Stimulated activated naive CD8-positive, alpha-beta T cell treated with anti-CD3 and anti-CD28 coated beads, Interleukin-15, Interleukin-2, amounts not matched to agents 100 U/mL and 50 U/mL, for 24 hours (primary cell): ENCODE measurements at places on chromosomes 2 and 18.

- no peak for DNase-seq
Measured at GRCh38 chr2:144403933-144404332, 116.0 kb downstream of the ZEB2 start.

- DNase-seq = no peak
Measured at GRCh38 chr2:183416753-183417152, 292.5 kb downstream of the NUP35 start.

DNA sequence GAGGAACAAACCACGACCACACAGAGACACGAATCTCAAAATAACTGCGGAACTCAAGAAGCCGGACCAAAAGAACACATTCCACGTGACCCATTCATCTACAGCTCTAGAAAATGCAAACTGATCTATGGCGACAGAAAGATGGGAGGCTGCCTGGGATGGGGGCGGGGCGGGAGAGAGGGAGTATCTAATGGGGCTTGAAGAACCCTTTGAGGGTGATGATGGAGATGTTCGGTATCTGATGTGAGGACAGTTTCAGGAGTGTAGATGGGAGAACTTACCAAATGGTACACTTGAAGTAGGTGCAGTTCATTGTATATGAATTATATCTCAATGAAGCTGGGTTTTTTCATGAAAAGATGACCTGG lies 34.6 kb upstream of the KLF11 start:
- DNase-seq = no peak

DNA sequence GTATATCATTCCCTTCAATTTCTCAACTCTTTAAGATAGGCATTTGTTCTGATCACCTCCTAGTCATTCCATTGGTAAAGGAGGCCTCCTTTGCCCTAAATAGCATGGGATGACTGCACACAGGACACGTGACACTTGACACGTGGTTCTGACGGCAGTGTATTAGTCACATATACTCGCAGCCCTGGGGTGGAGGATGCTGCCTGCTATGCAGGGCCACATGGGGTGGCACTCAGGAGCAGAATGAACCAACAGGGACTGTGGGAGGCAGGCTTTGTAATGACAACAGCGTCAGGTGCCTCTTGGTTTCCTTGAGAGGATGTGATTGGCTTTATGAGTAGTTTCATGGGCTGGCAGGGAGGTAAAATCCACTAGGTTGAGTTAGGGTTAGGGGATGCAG lies 9.3 kb upstream of the KCNS3 start:
- DNase-seq = no peak

DNA sequence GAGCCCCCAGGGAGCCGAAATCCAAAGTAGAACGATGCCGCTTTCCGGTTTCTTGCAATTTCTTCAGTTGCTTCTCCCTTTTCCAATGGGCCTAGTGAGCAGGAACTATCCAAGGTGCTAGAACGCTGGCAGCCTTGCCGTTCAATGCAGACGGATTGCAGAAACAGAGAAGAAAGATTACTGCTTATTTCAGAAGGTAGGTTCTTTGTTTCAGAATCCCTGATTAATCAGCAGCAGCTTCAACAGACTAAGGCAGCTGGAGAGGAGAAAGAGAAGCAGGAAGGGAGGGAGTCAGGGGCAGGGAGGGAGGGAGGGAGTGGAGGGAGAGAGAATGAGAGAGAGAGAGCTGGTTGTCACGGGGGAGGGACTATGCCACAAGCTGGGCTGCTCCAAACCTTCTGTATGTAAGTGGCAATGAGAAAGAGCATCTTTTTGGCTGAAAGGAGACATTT lies 576 bp downstream of the NYAP2 start:
- peak; percentile 9 for DNase-seq

- DNase-seq = no peak
Measured at GRCh38 chr18:49566217-49566770, 4.4 kb downstream of the LIPG start.

- peak; percentile 54 for DNase-seq
Measured at GRCh38 chr2:216694082-216694825, 1.1 kb downstream of the IGFBP5 start.

DNA sequence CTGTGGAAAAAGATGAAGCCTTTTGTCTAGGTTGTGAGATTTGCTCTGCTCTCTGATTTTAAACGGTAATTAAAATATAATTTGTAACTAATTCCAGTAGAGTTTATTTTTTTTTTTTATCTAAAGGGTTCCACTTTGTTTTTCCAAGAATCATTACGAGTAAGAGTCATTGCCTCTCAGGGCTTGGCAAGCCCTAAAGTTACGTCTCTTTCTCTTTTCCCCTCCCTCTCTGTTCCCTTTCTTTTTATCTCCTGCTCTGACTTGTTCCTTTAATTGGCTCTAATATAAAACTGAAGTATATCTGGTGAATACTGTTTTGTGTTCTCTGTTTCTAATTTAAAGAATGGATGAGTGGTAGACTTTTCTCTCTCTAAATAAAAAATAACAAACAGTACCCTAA lies 75.8 kb downstream of the CALCRL start:
- no peak for DNase-seq

GRCh38 chr2:230767862-230768388 lies 55.3 kb downstream of the CAB39 start:
- DNase-seq = no peak

DNA sequence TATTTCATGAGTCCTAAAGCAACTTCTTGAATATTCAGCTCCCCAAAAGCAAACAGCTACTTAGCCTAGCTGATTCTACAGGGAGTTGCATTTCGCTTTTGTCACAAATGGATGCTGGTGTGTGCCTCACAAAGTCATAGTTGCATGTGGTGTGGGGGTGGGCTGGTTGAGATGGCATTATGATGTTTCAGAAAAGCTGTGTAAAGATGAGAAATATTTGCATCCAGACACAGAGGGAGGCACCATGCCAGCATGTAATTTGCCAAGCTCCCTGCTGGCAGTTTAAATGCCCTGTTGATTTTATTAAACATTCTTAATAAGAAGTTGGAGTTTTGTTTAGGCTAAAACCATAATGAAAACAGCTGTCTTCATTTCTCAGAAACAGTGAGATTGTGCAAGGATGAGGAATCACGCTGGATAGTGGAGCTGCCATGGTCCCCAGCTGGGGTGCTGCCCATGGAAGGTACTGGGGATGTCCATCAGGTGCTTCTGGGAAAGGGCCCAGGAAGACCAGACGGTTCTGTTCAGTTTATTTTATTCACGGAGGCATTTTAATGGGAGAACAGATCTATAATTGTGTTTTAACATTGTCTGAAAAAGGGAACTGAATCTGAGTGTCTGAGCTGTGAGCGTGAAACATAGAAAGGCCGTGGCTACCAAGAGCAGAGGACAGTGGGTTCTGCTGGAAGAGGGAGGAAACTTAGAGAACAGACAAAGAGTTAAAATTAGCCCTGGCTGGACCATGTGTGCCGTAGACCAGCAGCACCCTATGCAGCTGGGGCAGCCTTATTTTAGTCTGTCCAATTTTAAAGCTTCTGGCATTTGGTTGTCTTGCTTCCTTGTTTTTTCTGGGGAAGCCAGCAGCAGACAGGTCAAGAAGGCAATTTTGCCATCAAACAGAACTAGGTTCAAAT lies 177.1 kb downstream of the FAM210A start:
- DNase-seq = no peak

GRCh38 chr18:55419947-55420664 lies 167.9 kb downstream of the TCF4 start:
- no peak for DNase-seq

DNA sequence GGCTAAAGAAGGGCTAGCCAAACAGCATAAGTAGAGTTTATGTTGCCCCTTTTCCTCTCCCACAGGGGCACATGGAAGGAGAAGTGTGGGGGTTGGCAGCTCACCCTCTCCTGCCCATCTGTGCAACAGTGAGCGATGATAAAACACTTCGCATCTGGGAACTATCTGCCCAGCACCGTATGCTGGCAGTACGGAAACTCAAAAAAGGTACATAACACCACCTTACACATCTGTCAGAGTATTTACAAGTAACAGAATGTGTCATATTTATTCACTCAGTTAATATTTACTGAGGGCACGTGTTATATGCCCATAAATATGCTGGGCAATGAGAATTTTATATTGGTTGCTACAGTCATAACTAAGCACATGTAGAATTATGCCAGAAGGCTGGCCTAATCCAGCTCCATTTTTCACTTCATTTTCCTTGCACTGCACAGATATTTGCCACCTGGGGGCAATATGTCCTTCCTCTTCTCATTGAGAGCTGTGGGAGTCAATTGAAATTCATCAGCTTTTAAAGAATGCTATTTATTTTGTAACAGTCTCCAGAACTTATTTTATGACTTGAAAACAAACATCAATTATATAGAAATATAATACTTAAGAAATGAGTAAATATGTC lies 150.6 kb downstream of the RTN4 start:
- no peak for DNase-seq

GRCh38 chr2:71807581-71808451 lies 339.8 kb downstream of the CYP26B1 start:
- DNase-seq = no peak

- DNase-seq = no peak
Measured at GRCh38 chr2:105879106-105879802, 134.5 kb downstream of the NCK2 start.

DNA sequence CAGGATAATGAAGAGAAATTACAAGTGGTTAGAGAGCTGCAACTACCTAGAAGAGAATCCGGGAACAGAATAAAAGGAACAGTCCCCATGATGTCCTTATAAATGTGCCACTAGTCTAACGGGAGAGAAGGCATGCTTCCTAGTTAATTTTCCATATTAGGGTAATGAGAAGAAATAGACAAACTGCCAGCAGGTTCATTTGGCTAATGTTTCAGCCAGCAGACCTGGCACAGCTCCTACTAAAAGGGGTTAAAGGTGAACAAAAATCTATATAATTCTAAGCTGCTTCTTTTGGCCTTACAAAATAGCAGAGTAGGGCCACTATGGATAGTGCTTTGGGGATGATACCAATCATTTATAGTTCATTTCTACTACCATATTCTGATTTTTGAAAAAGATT lies 845.3 kb upstream of the GCFC2 start:
- no peak for DNase-seq

DNA sequence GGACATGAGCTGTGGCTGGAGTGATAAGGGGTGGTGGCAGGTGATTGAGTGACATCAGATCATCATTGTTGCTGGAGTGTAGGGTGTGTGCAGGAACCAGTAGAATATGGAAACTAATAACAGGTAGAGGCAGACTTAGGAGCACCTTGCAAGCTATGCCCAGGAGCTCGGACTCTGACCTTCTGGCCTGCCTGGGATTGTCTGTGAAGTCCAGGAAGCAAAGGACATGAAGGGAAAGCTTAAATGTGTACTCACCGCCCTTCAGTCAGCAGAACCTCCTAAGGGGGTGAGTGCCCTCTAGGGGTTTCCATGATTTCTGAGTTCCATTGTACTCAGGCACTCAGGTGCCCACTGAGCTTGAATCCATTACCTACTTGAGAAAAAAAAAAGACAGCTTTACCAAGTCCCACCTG lies 104.2 kb downstream of the CRIM1 start:
- no peak for DNase-seq

DNA sequence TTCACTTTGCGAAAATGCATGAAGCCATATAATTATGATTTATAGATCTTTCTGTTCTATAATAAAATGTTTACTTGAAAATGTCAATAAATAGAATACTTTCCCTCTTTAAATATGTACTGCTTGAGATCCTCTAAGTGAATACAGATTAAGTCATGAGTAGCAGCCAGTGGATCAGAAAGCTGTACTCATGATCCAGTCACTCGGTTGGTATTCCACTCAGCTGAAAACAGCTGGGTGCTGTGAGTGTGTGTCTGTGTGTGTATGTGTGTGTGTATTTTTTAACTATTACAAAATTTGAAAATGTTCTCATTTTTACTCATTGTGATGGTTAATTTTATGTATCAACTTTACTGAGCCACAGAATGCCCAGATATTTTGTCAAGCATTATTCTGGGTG lies 141.6 kb upstream of the CYP26B1 start:
- DNase-seq = no peak

- DNase-seq = no peak
Measured at GRCh38 chr2:12300019-12300602, 416.6 kb upstream of the TRIB2 start.

DNA sequence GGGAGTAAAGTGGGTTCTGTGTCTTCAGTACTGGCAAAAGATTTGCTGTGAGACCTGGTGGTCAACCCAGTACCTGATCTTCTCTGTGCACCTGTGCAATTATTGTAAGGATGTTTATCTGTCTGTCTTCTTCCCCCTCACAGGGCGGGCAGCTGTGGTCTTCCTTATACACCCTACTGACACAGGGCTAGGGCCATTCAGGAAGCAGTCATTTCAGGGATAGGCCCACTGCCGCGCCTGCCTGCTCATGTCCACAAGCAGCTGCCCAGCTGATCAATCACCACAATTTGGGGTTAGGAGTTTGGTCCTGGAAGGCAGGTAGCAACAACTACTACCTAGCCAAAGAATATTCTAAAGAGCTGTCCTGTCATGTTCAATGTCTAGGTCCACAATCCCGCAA lies 1.2 kb upstream of the CNNM4 start:
- DNase-seq = no peak

DNA sequence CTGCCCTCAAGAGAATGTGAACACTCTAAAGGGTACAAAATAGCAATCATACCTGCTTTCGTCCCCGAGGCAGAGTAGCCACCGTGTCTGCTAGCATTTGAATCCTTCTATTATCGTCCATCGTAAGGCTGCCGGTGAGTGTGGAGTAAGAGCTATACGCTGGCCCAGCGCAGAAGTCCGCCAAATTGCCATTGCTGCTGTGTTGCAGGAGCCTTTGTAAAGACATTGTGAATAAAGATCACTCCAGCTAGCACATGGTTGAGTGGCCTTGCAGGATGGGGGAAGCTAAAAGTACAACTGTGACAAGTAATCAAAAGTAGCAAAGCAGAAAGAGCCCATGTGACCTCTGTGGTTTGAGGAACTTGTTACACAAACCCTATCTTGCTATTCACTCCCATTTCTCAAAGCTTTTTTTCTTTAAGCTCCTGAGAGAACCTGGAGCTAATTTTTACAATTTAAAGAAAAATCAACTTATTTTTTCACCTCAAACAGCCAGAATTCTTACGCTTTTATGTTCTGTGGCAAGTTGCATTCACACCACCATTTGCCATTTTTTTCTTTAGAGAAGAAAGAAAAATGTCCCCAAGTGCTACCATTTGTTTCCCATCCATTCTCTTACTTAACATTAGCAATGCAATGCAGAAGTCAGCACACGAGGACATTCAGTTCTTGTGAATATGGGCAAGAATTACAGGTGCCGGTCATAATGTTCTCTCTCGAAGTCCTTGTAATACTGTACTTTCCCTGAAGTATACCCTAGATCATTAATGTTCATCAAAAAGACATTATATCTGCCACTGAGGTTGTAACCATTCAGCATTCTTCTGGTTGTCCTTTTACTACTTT lies at the start of gene CYTIP:
Gene CYTIP (minus strand): TSS at position 295 of the 846 bp plus-strand sequence. CDS start 69 bp downstream, at position 226.
- DNase-seq = peak; percentile 66

- DNase-seq = no peak
Measured at GRCh38 chr2:238929242-238930081, 81.6 kb downstream of the TWIST2 start.

- no peak for DNase-seq
Measured at GRCh38 chr2:183606718-183607085, 482.5 kb downstream of the NUP35 start.

DNA sequence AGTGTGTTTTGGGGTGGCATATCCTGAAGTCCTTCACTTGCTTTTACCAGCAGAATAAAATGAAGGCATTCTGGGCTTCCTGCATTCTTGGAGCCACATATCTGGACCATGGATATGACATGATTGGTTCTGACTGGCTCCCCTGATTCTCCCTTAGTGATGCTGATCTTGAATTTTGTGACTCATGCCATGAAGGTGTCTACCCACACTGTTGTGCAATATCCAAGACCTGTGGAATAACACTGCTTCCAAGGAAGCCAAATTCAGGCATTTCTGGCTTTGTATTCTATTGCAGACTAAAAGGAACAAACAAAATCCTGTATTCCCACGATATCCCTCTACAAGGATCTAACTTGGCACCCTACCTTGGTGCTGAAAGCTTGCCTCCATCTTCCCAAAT lies 125.8 kb downstream of the LYPD6B start:
- no peak for DNase-seq
